ENCODE measurements at places on chromosomes 6 and 20.

GRCh38 chr6:32210191-32210601 is 13.7 kb downstream of the NOTCH4 start:
- no peak for DNase-seq

DNA sequence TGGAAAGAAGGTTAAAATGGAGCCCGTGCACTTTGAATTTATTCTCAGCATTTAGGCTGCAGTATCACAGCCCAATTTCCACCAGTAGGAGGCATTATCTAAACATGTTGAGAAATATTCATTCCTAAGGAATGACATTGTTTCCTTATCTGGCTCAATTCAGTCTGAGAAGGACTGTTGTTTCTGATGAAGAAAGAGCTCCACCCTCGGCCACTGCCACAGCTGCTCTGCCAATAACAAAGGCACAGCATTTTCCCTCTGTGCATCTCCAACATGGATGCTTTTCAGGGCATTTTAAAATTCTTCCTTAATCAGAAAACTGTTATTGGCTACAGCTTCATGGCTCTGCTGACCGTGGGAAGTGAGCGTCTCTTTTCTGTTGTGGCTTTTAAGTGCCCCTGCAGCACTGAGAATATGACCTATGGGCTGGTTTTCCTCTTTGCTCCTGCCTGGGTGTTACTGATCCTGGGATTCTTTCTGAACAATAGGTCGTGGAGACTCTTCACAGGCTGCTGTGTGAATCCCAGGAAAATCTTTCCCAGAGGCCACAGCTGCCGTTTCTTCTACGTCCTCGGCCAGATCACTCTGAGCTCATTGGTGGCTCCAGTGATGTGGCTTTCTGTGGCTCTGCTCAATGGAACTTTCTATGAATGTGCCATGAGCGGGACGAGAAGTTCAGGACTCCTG is at the start of gene CALHM5:
Gene CALHM5 (plus strand): TSS at position 216 of the 687 bp plus-strand sequence. CDS start 58 bp downstream, at position 274.
- no peak for DNase-seq

DNA sequence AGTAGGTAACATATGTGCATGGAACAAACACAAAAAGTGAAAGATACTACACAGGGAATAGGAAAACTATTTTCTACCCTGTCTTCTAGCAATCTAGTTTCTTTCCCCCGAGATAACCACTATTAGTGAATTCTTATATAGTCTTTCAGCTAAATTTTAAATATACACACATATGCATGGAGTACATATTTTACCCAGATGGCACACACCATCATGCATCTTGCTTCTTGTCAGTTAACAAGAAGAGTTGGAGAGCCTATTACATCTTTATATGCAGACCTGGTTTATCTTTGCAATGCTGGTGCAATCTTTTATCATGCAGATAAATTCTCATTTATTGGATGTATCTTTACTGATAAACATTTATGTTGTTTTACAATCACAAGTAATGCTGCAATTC is 100.4 kb downstream of the OTOR start:
- DNase-seq, result no peak

- no peak for DNase-seq
Measured at GRCh38 chr20:12679447-12679846, 329.3 kb upstream of the SPTLC3 start.

GRCh38 chr6:35327349-35328027 is 14.9 kb upstream of the PPARD start:
- DNase-seq, result peak; percentile 80

GRCh38 chr6:11366183-11366933 is 133.9 kb upstream of the NEDD9 start:
- DNase-seq, result peak; percentile 55

DNA sequence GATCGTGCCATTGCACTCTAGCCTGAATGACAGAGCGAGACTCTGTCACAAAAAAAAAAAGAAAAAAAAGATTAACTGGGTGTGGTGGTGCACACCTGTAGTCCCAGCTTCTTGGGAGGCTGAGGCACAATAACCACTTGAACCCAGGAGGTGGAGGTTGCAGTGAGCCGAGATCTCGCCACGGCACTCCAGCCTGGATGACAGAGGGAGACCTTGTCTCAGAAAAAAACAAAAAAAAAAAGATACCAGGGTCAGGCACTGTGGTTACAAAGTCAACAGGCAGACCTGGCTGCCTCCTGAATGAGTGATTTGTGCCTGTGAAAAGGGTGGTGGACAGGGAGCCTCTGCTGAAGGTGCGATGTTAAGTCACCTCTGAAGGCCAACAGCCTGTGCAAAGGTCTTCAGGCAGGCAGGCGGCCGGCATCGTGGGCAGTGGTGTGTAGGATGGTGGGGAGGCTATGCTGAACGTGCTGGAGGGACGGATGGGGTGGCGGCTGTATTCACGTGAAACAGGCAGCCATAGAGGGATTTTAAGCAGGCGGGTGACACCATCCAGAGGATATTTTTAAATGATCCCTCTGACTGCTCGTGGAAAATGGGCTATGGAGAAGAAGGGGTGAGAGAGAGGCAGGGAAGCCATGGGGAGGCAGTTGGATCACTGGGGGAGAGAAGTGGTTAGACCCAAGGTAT is 41.4 kb downstream of the NOL4L start:
- DNase-seq, result no peak

- DNase-seq, result no peak
Measured at GRCh38 chr20:51272401-51272800, 249.5 kb upstream of the KCNG1 start.

GRCh38 chr20:7673841-7674240 is 266.4 kb downstream of the HAO1 start:
- no peak for DNase-seq

DNA sequence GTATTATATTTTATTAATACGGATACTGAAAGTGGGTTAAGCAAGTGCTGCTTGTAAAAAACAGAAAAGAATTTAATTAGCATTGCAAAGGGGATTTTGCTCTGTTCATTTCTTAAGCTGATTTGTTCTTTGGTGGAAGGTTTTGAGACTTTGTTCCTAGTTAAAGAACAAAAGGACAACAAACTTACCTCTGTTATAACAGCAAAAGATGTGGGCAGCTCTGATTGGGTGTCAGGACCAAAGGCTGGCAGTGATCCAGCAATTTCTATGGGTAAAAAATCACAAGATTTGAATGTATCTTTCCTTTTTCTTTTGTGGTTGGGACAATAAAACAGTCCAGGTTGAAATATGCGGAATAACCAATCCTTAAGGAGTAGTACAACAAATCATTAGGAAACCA is 68.8 kb downstream of the IMPG1 start:
- DNase-seq, result no peak

DNA sequence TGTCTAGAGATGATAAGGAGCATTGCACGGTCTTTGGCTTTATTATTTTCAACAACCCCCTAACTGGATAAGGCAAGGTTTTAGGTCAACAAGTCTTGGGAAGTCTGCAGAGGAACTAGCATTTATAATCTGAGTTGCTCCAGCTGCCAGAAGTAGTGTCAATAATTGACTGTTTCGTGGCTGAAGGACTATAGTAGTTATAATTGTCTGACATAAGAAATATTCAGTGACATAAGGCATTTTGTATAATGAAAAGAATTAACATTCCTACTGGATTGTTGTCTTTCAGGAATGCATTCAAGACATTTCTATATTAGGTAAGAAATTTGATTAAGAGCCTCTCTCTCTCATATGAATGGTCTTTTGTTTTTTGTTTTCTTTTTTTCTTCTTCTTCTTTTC is 136.9 kb upstream of the SGK1 start:
- DNase-seq, result no peak

- peak; percentile 43 for DNase-seq
Measured at GRCh38 chr20:47181056-47181862, 175.2 kb downstream of the ZMYND8 start.

GRCh38 chr6:32058511-32058963 is 20.3 kb downstream of the CYP21A2 start:
- DNase-seq, result no peak

- DNase-seq, result no peak
Measured at GRCh38 chr6:90712114-90712513, 125.2 kb upstream of the MAP3K7 start.

DNA sequence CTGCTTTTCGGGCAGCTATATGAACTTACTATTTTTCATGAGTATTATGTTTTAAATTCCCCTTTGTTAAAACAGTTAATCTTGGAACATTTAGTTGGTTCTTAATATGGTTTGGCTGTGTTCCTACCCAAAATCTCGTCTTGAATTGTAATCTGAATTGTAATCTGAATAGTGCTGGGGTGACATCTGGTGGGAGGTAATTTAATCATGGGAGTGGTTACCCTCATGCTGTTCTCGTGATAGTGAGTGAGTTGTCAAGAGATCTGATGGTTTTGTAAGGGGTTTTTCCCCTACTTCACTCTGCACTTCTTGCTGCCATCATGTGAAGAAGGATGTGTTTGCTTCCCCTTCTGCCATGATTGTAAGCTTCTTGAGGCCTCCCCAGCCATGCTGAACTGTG is 305.4 kb upstream of the MAP3K7 start:
- no peak for DNase-seq

- peak; percentile 61 for DNase-seq
Measured at GRCh38 chr20:63738687-63739129, 868 bp upstream of the SLC2A4RG start.

- DNase-seq, result peak; percentile 27
Measured at GRCh38 chr6:72182337-72183246, 296.2 kb downstream of the RIMS1 start.
